ENCODE measurements at places on chromosomes 4 and X.

DNA sequence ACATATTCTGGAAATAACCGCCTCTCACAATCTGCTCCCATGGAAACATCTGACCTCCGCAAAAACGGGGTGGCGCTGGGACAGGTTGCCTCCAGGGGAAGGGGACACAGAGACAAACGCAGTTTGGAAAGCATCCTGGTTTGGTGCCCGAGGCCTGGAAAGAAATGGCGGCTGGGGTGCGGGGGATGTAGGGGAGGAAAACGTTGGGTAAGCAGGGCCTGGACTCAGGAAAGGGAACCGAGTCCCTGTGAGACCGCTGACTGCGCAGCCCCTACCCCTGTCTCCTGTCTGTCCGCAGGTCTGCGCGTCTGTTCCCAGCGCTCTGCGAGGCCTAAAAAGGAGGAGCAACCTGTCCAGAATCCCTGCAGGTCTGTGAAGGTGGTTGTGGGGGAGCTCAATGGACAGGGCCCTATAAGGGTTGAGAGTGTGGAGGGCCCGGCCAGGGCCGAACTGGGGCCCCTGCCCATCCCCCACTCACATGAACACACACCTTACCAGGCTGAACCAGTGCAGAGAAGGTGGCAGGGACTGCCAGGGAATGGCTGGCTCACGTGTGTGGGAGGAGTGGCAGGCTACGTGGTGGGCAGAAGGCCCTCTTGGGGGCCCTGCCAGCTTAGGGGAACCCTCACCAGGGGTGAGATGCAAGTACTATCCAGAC, 672 bp downstream of the TCEAL3 start:
- no peak for DNase-seq

- DNase-seq, result no peak
These were observed 120.2 kb upstream of the PSAPL1 start for GRCh38 chr4:7554905-7555304.

- DNase-seq, result no peak
These were observed 2.3 kb downstream of the FHDC1 start for GRCh38 chr4:152938237-152938947.

DNA sequence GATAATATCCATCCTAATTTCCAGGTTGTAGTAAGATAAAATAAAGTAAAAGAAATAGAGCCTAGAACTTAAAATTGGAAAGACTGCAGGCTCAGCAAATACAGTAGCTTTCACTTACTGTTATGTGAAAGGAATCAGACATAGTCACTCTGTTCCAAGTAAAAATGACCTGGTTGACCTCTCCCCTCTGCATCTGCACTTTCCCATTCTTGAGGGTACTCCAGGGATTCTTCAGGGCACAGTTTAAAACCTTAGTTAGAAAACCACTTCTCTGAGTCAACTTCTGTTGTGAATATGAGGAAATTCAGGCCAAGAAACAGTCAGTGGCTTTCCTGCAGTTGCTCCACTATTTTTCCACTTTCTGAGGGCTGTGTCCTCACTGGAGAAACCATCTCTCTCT, 42.9 kb downstream of the FRAS1 start:
- DNase-seq, result no peak

- DNase-seq, result no peak
These were observed 140.6 kb downstream of the DCTD start for GRCh38 chr4:182776376-182777105.

DNA sequence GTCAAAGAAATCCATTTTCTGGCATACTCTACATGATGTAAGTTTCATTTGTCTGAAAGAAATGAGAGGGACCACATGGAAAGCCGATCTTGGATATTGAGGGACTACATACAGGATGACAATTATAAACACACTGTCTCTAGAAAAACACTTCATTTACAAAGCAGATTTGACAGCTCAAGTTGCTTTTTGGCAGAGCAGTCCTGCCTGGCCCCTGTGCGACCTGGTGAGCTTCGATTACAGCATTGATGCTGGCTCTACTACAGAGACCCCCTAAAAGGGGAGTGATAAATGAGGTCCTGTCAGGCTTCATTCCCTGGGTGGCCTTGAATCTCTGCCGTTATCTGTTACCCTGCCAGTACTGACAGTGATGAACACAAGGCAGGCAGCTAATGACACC, 215.2 kb upstream of the NOCT start:
- DNase-seq, result no peak

GRCh38 chrX:30283456-30284200, 25.6 kb downstream of the NR0B1 start:
- no peak for DNase-seq

DNA sequence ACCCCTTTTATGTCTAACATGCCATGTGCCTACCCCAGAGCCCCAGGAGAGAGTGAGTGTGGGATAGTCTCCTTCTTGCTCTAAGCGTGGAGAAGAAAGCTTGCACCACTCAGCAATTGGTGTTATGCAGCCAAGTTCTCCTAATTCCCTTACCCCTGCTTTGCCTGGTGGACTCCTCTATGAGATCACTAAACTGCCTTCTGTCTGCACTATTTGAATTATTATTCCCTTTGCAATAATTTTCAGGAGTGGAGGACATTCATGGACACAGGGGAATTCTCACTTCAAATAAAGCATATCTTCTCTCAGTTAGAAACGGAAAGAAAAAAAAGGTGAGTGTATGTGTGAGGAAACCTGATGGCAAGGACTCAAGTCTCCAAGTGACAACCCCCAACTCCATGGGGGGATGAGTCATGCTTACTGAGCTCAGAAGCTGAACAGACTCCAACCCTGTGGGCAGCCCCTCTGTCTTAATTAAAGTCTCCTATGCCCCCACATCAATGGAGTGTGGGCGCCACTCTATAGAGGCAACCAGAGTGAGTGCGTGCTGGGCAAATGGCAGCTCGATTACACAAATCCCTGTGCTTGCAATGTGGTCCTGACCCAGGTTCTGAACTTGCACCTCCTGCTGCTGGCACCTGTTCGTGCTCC, 381.9 kb downstream of the RAB28 start:
- no peak for DNase-seq

DNA sequence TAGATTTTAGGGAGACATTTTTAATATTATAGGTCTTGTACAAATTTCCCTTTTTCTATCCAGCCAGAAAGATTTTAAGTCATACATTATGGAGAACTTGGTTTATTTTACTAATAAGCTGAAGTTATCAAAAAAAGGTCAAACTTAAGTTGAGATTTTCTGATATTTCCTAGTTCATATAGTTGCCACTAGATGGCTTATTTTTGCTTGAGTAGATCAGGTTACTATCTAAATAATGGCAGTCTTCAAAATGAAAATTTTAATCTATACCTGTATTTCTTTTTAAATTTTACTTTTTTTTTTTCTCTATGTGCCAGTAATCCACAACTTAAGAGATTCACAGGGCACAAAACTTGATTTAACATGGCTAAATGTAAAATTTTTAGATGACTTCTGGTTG, 52.3 kb downstream of the USP9X start:
- DNase-seq, result no peak

DNA sequence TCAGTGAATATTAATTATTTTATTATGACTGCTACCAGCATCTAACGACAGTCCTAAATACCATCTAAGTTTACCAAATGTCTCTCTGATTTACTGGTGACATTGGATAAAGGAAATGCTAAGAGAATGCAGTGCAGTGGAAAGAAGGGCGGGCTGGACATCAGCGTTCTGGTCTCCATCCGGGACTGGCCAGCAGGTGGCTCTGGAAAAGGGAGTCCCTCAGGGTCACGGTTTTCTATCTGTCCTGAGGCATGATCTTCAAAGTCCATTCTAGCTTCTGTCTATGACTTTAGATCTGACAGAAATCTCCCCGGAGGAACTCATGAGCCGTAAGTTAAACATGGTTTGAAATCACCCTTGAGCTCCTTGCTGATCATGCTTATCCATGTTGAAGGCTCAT, 3.3 kb downstream of the TRIM2 start:
- no peak for DNase-seq

GRCh38 chr4:145730026-145730425, 50.1 kb downstream of the C4orf51 start:
- DNase-seq, result no peak

DNA sequence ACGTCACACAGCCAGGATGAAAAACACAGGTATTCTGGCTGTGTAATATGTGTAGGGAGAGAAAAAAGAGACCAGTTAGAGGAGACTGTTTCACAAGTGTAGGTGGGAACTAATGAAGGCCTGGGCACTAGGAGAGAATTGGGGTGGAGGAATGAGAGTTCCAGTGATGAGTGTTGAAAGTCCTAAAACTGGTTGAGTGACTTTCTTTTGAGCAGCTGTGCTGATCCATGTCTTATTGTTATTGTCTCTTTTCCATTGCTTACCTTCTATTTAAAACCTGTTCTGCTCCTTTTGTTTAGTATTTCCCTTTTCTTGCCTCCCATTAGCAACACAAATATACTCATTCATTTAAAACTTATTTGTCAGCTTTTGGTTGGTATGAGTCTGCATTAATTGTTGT, 88.7 kb downstream of the PDLIM5 start:
- no peak for DNase-seq

DNA sequence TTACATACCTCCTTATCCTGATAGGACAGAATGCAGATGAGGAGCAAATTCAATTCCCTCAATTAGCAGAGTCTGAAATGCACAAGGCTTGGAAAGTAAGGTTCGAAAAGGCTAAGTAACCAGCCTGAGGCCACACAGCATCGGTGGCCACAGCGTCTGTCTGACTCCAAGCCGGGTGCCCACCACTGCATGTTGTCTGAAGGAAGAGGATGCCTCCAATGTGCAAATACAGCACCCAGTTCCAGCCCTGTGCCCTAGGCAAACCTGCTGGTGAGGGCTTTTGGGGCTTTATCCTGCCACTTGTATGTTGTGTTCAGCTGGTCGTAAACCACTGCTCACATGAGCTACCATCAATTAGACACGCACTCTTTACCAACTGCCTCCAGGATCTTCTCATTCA, 48.6 kb upstream of the PPP2R2C start:
- DNase-seq, result no peak

Measured in stimulated activated naive CD8-positive, alpha-beta T cell treated with anti-CD3 and anti-CD28 coated beads, Interleukin-15, amount 100 ng/mL, for 72 hours (primary cell).